ENCODE measurements at places on chromosomes 12 and 14.

- DNase-seq = peak; percentile 45
These were observed 9.9 kb downstream of the DPF3 start for GRCh38 chr14:72883961-72884360.

- no peak for DNase-seq
These were observed 15.6 kb downstream of the RCOR1 start for GRCh38 chr14:102608064-102608446.

- DNase-seq = peak; percentile 26
These were observed at the start of gene AP4S1 for GRCh38 chr14:31025367-31026076. TSS of gene AP4S1 (plus strand) at chr14:31025649. CDS start at chr14:31066197, 40,548 bp downstream.

DNA sequence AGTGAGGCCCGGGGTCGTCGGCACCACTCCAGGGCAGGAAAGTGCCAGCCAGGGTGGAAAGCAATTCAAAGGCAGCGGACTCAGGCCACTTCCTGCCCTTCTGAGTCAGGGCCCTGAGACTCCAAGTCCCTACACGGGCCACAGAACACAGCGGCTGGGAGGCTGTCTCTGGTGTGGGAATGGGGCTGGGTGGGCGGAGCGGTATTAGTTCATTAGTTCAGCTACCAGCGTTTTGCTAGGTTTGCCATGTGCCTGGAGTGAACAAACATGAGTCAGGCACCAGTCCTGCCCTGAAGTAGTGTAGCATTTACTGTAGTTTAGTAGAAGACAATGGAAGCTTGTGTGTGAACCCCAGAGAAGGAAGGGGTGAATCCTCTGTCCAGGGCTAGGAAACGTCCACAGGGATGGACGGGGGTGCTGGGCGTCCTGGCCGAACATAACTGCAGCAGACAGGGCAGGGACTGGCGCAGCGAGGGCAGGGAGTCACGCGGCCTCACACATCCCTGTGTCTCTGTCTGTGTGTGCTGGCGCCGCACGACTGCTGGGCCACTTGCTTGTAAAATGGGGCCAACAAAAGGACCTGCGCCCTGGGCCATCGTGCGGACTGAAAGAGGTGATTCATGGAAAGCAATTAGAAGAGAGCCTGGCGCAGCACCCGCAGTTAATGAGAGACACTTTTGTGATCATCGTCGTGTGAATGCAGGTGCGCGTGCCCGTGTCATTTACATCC is 186.4 kb upstream of the PRMT8 start:
- DNase-seq = peak; percentile 91

GRCh38 chr12:103013741-103014300 is 56.3 kb downstream of the ASCL1 start:
- DNase-seq = no peak

DNA sequence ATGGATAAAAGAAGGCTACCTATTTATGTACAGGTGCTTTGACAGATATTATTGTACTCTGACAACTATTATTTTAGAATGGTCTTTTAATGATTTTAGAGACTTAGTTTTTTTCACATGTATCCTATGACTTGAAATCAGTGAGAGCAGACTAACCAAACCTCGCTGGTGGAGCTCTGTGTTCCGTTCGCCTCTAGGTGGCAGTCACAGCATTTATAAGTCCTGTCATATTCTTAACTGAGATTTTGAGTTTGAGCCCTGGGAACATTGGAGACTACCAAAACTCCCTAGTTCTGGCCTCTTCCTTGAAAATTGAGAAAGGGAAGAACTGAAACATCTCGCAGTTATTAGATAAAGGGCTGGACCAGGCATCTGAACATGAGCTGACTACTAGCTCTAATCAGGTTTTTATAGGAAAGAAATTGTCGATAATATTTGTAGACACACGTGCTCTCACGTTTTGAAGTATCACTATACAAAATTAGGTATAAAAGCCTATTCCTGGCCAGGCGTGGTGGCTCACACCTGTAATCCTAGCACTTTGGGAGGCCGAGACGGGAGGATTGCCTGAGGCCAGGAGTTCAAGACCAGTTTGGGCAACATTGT is 48.3 kb downstream of the TTLL5 start:
- DNase-seq = peak; percentile 92

GRCh38 chr14:69755296-69755695 is 11.6 kb upstream of the SRSF5 start:
- no peak for DNase-seq

DNA sequence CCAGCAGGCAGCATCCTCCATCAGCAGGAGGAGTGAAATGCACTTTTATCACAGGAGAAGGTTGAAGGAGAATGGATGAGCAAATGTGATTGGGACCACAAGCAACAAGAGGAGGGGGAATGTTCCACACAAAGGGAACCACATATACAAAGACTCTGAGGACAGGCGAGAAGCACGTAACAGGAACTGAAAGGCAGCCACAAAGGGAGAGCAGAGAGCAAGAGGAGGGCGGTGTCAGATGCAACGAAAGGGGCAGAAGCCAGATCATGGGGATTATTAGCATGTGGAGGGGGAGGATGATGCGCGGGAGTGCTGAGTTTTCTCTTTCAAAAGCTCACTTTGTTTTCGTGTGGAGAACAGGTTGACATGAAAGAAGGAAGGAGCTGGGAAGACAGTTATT is 241.1 kb downstream of the SPTSSA start:
- no peak for DNase-seq

DNA sequence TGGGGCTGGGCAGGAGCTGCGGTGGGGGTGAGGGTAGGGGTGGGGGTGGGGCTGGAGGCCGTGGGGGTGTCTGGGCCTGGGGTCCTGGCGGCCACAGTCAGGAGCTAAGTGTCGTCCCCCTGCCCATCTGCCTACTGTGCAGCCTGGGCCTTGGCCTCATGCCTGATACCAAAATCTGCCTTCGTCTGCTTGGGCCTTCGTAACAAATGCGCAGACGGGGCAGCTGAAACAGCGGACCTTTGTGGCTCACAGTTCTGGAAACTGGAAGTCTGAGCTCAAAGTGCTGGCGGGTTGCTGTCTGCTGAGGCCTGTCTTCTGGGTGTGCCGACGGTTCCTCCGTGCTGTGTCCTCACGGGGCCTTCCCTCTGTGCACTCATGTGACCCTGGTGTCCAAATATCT is 61.7 kb downstream of the KIF26A start:
- DNase-seq = no peak

- no peak for DNase-seq
These were observed 38.2 kb downstream of the SLC8B1 start for GRCh38 chr12:113296557-113297213.

DNA sequence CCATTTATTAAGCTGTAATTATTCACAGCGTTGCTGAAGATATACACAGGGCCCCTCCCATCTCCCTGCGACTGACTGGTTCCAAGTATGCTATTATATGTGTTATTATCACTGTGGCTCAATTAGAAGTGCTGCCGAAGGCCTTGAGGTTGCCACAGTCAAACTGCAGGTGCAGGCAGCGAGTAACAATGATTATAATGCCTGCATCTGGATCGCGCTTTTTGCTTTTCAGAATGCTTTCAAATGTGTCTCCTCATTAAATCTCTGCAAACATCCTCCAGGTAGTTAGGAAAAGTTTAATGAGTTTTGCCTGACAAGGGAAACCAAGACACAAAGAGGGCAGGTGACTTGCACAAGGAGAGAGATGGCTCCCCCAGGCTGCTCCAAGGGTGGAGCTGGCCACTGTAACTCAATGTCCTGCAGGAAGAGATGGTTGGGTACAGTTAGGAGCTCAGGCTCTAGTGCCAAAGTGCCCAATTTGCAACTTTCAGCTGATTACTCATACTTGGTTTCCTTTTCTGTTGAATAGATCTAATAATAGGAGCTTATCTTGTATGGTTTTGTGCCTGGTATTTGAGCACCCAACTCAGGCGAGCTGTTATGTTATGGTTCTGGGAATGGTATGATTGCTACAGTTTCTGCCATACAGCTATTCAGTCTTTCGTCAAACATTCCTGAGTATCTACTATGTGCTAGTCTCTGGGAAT is 1.7 kb upstream of the SYNE3 start:
- peak; percentile 70 for DNase-seq

GRCh38 chr12:102195826-102196225 is 1.8 kb downstream of the PMCH start:
- DNase-seq = no peak

DNA sequence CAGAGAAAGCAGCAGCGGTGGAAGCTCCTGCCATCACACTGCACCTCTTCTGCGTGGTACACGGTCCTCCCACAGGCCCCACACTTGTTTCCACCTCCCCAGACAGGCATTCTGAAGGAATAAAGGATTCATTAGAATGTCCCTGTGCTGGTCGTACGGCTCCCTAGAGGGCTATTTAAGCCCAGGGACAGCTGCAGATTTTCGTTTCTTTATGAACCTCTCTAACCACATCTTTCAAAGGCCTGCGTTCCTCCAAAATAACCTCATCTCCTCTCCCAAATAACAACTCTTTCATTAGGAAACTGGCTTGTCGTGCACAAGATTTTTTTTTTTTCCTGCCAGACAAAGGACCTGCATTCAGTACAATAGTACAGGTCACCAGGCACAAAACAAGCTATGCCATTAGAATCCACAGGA is 12.7 kb downstream of the CSRP2 start:
- DNase-seq = no peak

DNA sequence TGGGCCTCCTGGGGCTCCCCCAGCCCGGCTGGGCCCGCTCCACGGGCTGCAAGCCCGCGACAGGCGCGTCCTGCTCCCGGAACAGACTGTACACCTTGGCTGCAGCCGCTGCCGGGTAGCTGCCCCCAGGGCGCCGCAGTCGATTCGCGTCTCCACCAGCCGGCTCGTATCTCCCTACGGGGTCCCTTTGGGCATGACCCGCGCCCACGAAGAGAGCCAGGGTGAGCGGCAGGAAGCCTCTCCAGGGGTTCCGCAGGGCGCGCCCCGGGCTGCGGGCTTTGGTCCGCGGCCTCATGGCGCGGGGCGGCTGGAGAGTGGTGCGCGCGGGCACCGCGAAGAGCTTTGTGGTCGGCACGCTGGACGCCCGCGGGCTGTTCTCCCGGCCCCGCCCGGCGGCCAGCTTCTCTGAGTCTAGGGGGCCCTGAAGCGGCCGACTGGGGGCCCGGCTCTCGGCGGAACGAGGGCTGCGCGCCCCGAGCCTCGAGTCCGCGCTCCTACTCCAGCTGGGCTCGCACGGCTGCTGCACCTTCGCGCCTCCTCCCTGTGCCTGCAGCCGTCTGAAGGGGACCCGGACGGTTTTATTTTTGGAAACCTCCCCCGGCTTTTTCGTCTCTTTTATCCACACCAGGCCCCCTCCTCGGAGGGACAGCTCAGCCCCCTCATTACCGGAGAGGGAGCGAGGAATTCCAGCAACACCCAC is at the start of gene LTBP2:
TSS of gene LTBP2 (minus strand) at position 588 of the 700 bp plus-strand sequence. CDS start at position 295, 293 bp downstream.
- no peak for DNase-seq

- DNase-seq = peak; percentile 72
These were observed 13.0 kb upstream of the RIOX1 start for GRCh38 chr14:73477618-73478266.

GRCh38 chr12:40825156-40825555 is 132.9 kb downstream of the CNTN1 start:
- DNase-seq = no peak

DNA sequence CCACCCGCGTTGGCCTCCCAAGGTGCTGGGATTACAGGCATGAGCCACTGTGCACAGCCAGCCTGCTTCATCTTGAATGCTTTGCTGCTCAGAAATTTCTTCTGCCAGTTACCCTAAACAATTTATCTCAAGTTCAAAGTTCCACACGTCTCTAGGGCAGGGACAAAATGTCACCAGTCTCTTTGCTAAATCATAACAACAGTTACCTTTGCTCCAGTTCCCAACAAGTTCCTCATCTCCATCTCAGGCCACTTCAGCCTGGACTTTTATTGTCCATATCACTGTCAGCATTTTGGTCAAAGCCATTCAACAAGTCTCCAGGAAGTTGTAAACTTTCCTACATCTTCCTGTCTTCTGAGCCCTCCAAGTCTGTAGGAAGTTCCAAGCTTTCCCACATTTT is 159.5 kb upstream of the DYRK2 start:
- no peak for DNase-seq

DNA sequence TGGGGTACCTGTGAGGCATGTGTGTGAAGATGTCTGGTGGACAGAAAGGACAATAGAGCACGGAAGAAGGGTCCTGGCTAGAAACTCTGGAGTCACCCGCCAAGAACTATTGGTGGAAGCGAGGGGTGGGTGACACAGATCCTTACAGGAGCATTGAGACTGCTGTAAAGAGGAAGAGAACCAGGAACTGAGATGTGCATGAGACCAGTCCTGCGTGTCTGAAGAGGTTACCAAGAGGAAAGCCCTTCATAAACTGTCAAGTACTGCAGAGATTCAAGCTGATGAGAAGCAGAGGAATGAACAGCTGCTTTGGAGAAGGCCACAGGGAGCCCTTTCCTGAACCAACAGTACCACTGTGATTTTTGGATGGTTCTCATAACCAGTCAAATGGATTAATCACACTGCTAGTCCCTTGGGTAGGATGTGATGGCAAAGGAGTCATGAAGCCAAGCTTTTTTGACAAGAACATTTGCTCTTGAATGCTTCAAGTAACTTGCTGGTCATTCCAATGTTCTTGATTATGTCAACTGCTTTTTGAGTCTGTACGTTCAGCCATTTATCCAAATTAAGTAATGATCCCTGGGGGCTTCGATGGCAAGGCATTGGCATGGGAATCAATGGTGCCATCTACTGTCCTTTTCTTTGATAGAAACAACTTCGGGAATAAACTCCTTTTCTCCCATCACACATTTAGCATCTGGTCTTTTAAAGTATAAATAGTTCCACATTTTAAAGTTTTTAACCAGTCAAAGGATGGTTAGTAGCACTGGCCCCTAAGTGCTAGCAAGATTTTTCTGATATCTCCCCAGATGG is 42.9 kb downstream of the GPR135 start:
- no peak for DNase-seq

GRCh38 chr12:131102991-131103668 is 149.4 kb downstream of the ADGRD1 start:
- no peak for DNase-seq

DNA sequence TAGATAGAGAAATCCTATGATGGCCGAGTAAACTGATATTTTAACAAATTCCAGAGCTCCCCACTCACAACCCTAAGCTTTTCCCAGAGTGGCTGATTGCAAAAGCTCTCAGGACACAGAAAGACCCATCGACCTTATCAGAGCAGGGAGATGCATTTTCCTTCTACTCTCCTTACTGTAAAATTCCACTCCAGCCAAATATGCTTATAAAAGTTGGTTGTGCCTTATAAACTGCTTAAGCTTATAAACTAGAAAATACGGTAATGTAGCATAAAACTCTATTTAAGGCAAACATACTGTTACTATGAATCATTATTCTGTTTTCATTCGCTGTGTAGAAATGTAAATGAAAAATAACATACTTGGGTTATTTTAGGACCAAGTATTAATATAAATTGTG is 41.6 kb upstream of the TRHDE start:
- peak; percentile 31 for DNase-seq

GRCh38 chr12:78880078-78880477 is 15.5 kb downstream of the SYT1 start:
- DNase-seq = no peak

DNA sequence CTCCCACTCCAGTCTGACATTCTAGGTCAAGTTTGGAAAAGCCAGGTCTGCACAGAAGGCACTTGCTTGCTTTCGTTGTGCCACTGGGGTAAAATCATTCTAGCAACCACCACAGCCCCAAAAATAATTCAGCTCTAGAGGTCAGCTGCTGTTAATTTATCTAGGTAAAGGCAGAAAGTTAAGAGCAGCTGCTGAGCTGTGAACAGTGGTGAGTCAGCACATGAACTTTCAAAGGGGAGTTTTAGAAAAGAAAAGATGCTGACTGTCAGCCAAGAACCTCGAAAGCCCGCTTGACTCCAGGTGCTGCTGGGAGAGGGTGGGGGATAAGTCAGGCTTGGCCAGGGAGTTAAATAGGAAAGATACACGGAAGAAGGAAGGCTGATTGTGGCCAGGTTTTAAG is 12.7 kb downstream of the CCDC197 start:
- peak; percentile 87 for DNase-seq
